ENCODE measurements at places on chromosomes 6 and 20.

- no peak for DNase-seq
Measured at GRCh38 chr6:159608961-159609651, 83.9 kb downstream of the SOD2 start.

DNA sequence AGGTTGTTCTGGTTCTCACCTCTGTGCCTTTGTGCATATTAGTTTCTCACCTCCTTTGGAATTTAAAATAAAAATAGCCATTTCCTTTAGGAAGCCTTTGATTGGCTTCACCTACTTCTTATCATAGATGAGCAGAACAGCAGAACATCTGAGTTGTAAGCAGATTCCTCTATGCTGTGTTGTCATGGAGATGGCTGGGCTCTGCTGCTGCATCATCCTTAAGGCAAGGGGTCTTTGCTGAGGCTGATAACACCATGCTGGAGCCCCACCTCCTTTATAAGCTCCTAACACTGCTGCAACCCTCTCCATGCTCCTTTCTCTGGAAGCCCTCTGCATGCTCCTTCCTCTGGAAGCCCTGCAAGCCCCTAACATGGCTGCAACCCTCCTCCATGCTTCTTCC is 276.5 kb upstream of the TCF21 start:
- DNase-seq = no peak

- DNase-seq = no peak
Measured at GRCh38 chr6:133748628-133749027, 140.3 kb upstream of the TCF21 start.

DNA sequence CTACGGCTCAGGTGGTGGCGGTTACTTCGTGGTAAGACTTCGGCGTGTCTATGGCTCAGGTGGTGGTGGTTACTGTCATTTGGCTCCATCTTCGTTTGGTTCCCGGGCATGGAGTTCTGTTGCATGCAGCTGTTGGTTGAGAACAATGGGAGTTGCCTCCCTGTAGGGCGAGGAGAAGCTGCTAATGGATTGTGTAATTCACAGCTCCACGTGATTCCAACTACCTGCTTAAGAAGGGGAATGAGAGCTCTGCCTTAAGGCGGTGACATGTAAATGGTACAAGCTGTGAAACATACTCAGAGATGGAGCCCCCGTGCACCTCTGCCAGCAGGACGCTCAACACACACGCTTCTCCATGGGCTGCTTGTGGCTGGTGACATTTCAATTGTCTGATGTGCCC is 12.4 kb upstream of the DACT2 start:
- peak; percentile 27 for DNase-seq

DNA sequence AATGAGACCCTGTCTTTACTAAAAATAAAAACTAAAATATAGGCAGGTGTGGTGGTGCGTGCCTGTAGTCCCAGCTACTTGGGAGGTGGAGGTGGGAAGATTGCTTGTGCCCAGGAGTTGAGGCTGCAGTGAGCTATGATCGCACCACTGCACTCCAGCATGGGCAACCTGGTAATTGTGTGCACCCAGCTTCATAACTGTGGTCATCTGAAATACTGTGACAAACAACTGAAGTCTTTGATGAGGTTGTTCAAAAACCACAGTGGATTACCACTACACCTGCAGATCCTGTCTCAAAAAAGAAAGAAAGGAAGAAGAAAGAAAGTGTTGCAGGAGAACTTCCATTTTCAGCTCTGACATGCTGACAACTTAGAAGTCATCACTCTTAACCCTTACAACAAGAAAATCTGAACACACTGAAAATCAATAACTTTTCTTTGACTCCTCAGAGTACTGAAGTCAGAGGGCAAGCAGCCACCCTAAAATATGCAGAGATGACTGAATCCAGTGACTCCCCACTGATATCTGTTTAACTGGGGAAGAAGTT is 13.8 kb upstream of the ZBP1 start:
- DNase-seq = no peak

- no peak for DNase-seq
Measured at GRCh38 chr20:24870881-24871280, 78.2 kb upstream of the CST7 start.

DNA sequence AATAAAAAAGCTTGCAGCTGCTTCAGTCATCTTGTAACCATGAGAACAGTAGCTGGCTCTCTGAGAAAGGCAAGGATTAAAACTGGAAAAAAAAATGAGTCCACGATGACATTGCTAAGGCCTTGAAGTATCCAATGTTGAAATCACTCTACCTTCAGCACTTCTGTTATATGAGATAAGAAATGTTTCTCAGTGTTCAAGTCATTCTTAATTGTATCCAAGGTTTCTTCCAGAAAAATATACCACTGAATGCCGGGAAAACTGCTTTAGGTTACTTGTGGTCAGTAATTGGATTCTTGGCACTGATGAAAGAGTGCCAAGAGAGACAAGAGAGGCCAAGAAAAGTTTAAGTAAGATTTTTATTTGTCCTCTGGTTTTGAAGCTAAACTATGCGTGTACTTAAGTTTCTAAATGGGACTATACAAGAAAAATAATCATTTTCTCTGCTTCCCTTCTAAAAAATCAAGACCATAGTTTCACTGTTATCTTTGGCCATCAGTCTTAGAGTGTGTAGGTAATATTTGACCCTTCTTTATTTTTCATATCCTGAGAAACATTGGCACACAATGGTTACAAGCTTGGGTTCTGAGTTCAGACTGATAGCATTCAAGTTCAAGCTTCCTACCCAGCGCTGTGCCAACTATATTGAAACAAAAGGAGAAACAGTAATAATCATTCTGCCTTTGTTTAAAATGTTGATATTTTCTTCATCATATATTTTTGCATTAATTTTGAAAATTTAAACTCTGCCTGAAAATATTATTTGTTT is 84.6 kb downstream of the TRDN start:
- DNase-seq = no peak

- DNase-seq = no peak
Measured at GRCh38 chr6:15470746-15471145, 192.1 kb downstream of the DTNBP1 start.

- no peak for DNase-seq
Measured at GRCh38 chr20:17912916-17913315, 55.7 kb downstream of the SNX5 start.

GRCh38 chr6:56399672-56400263 is 152.4 kb upstream of the COL21A1 start:
- no peak for DNase-seq

DNA sequence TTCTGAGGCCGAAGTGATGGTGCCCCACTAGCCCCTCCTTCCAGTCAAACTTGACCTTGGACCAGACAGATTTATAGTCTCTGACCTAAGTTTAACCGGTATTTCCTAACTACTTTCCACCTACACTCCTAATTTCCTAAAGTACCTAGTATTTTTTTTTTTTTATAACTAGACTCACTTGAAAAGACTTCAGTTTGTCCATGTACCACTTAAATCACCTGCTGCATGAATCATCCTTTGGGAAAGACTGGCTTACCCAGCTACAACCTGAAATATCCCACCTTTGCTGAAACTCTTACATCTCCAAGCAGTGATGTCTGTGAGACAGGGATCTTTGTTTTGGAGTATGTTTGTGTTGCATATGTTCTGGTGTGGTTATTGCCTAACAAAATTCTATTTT is 71.1 kb downstream of the ZDHHC14 start:
- DNase-seq = no peak

- DNase-seq = no peak
Measured at GRCh38 chr6:81739230-81740195, 13.0 kb downstream of the TENT5A start.

- DNase-seq = no peak
Measured at GRCh38 chr20:9555781-9556180, 41.4 kb downstream of the LAMP5 start.

GRCh38 chr20:47862574-47863240 is 77.4 kb upstream of the SULF2 start:
- DNase-seq = no peak

DNA sequence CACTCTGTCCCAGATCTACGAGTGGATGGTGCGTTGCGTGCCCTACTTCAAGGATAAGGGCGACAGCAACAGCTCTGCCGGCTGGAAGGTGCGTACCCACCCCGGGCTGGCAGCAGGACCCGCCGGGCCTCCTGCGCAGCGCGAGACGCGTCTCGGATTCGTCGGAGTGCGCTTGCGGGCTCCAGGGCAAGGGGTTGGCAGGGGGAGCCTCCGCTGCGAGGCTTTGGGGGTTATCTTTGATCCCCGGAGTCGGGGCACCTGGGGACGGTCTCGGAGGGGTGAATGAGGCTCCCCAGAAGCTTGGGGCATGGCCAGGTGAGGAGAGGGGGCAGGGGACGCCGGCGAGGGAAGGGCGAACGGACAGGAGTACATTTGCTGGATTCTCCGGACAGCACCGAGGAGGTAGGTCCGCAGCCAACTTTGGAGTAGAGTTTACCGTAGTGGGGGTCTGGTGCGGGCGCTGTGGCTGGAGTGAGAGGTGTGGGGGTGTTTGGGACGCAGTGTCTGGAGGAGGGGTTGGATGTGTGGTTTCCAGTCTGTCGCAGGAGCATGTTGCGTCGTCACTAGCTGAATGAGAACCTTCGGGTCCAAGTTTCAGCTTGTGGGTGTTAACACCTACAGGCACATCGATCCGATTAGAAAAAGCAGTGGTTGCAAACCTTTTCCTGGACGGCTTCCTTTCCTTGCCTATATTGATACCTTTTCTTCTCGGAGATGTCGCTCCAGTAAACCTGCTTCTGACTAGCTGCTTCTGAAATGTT is 1.2 kb downstream of the FOXO3 start:
- no peak for DNase-seq

- no peak for DNase-seq
Measured at GRCh38 chr6:93468291-93468690, 48.9 kb upstream of the EPHA7 start.

- DNase-seq = no peak
Measured at GRCh38 chr20:5821627-5822215, 71.5 kb downstream of the SHLD1 start.

DNA sequence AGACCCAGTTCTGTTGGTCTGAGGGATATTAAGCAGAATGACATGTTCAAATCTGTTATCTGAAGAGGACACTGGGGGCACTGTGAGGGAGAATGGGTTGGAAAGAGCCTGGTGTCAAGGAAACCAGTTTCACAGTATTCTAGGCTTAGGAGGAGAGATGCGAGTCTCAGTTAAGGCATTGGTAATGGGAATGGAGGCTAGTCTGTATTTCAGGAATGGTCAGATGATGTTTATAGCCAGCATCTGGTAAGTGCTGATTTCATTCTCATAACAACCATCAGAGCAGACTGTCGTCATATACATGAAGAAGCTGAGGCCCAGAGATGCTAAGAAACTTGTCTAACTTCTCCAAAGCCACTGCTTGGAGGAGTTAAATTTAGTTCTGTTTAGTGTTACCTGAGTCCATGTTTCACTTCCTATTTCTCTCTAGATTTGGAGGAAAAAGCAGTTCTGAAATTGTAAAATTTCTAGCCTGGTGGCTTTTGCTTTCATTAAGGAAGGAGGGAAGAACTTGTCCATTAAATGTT is 242.0 kb downstream of the ARID1B start:
- DNase-seq = no peak

DNA sequence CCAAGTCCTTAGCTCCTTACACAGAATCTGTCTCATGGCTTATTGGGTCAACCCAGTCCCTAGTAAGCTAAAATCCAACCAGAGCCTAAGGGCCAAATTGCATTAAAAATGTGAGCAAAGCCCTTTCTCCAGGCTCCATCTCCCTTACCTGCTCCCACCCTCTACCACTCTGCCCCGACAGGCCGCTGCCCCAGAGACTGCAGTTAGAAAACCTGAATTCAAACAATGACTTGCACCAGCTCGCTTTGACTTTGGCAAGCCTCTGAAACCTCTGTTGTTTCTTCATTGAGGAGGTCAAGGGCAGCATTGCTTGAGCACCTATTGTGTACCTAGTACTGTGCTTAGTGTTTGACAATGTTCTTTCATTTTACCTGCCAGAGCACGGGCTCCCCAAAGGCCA is 188.1 kb upstream of the PMEPA1 start:
- DNase-seq = no peak

- no peak for DNase-seq
Measured at GRCh38 chr20:3813848-3814581, 6.3 kb upstream of the AP5S1 start.

- peak; percentile 48 for DNase-seq
Measured at GRCh38 chr20:49216991-49217578, 2.1 kb upstream of the DDX27 start.

GRCh38 chr6:156617376-156617775 is 159.8 kb upstream of the ARID1B start:
- no peak for DNase-seq

- no peak for DNase-seq
Measured at GRCh38 chr20:45952861-45953260, 18.4 kb downstream of the PCIF1 start.

GRCh38 chr6:169490246-169490641 is 211.6 kb downstream of the WDR27 start:
- no peak for DNase-seq

DNA sequence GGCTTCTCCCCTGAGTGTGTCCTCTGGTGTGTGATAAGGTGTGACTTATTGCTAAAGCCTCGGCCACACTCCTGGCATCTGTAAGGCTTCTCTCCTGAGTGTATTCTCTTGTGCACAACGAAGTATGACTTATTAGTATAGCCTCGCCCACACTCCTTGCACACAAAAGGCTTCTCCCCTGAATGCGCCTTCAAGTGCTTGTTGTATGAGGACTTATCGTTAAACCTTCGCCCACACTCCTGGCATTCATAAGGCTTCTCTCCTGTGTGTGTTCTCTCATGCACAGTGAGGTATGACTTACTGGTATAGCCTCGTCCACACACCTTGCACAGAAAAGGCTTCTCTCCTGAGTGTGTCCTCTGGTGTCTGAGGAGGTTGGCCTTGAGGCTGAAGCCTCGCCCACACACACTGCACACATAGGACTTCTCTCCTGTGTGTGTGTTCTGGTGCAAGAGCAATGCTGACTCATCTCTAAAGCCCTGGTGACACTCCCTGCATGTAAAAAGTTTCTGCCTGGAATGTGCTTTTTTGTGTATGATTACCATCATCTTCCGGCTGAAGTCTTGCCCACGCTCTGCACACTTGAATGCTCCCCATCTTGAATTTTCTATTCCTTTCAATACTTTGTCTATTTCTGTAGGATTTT is 20.4 kb downstream of the ZNF337 start:
- no peak for DNase-seq

DNA sequence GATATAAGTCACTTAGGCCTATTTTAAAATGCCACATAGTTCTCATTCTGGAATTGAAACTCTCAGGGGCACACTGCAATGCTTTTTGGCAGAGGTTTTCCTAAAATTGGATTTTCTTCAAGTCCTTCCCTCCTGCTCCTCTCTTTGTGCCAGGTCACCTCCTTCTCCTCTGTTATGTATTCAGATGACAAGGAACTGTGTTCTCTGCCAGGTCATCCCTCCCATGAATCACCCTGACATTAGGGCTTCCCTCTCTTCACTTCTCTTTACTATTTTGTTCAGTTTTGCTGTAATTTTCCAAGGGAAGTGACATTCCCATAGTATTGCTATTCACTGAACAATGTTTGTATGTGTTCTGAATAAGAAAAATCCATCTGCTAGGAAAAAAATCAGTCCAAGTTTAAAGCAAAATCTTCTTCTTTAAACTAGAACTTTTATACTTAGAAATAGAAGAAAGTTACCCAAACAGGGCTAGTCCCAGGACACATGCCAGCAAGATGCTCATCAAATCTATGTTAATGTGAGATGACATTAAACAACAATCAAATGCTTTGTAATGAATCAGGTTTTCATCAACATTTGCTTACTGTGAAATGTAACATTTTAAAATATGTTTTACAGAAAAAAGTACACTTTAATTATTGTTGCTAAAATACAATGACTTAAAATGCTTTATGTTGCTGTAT is 461.1 kb downstream of the MMUT start:
- DNase-seq = no peak

GRCh38 chr6:106087548-106088325 is 1.6 kb downstream of the PRDM1 start:
- no peak for DNase-seq

Data from NCI-H187 treated with DMSO at 0.1 percent for 48 hours (cell line).